Left renal pelvis (tissue), 4 donors: ENCODE measurements at places on chromosomes 2 and 18.

DNA sequence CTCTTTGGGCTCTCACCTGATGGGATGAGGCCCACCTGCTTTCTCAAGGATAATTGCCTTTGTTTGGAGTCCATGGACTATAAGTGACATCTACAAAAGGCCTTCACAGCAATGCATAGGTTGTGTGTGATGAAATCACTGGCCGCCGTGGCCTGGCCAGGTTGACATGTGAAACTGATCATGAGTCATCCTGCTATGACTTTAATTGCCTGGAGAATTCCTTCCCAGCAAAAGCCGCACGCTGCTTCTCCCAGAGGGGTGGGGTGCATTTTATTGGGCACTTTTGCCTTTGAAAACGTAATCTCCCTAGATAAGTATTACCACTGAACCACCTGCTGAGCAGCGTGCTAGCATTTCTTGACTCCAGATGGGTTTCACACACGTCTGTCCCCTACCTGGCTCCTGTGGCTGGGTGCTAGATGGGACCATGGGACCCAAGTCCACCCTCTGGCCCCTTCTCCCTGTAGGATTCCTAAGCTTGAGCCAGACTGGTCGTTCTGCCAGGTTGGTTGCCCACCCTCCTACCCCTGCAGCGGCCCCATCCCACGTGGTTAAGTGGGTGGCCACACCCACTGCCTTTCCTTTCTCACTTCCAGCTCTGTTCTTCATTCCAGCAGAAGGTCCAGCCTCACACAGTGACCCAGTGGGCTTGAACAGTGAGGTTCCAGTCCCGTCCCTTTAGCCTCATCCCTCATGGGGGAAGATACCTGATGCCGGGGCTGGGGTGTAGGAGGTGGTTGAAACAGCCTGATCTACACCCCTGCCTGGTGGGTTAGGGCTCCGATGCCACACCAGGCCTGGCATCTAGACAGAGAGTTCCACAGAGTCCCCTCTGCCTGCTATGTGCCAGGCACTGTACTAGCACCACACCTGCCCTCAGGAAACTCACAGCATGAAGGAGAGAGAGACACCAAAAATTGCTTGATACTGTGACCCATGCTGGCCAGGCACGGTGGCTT, 89.6 kb downstream of the GBX2 start:
- no peak for DNase-seq

DNA sequence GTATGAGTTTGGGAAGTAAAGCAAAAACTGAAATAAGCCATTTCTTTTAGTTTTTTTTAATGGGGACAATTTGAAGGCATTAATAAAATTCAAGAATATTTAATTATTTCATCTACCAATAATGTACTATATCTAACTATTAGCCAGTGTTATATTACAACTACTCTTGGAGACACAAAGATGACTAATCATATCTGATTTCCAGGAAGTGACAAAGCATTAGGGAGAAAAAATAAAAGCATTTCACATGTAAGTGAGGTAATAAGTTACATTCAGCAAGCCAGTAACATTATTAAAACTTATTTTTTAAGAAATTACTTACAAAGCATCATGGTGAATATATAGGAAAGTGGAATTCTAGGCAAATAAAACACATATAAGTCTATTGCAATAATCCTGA, 781.3 kb upstream of the NRXN1 start:
- DNase-seq, result no peak

- no peak for DNase-seq
These were observed 317.3 kb downstream of the DCDC2C start for GRCh38 chr2:4020649-4021048.

DNA sequence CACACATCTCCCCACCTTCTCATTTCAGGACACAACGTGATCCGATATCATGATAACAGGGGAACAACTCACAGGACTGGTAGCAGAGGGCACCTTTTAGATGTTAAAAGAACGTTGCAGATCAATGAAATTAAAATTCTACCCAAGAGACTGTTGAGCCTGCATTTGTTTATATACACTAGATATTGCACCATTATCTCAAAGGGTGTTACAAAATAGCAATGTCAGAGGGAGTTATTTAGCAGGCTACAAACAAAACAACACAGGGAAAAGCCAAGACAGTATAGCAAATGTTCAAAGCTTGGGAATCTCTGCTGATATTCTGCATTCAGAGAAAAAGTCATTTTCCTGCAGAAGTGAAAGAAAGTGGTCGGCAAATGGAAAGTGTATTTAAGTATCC, 139.5 kb downstream of the MYO5B start:
- no peak for DNase-seq

- no peak for DNase-seq
These were observed 108.4 kb downstream of the MRO start for GRCh38 chr18:50711386-50711785.

GRCh38 chr2:232897598-232898408, 27.7 kb downstream of the SNORC start:
- no peak for DNase-seq

- no peak for DNase-seq
These were observed 737 bp upstream of the MAPK4 start for GRCh38 chr18:50558948-50559751.
